Activated naive CD4-positive, alpha-beta T cell treated with anti-CD3 and anti-CD28 coated beads, Interleukin-2, amount 50 U/mL, for 16 hours (primary cell): ENCODE measurements at places on chromosomes 2 and 18.

DNA sequence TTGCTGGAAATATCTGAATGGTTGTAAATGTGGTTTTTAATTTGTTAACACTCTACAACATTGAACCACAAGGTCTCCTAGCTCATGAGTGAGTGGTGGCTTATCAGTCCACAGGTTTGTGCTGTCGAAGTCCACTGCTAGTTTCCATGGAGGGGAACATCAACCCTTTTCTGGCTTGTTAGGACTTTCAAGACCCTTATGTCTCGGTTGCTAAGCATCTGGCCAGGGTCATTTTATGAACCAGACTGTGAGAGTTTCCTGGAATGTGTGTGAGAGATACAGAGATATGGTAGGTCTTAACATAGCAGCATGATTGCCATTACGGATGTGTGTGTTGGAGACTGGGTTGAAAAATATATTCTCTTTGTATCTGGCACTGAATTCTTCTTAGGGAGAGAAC, 36.9 kb downstream of the KCNE4 start:
- no peak for DNase-seq

GRCh38 chr2:205712508-205712907, 30.2 kb downstream of the NRP2 start:
- no peak for DNase-seq

- no peak for DNase-seq
Measured at GRCh38 chr2:40321822-40322221, 130.1 kb downstream of the SLC8A1 start.

DNA sequence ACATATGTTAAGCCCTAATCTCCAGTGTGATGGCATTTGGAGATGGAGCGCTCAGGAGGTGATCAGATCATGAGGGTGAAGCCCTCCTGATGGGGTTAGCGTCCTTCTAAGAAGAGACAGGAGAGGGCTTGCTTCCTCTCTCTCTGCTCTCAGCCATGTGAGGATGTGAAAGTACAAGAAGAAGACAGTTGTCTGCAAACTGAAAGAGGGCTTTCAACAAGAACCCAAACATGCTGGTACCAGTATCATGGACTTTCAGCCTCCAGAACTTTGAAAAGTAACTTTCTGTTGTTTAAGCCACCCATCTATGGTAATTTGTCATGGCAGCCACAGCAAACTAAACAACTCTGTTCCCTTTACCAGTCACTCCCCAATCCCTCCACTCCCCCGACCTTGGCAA, 47.4 kb downstream of the CACNB4 start:
- DNase-seq = no peak

GRCh38 chr2:19810637-19811036, 91.1 kb downstream of the TTC32 start:
- DNase-seq = no peak

- DNase-seq = no peak
Measured at GRCh38 chr2:170156592-170156991, 21.4 kb upstream of the MYO3B start.

DNA sequence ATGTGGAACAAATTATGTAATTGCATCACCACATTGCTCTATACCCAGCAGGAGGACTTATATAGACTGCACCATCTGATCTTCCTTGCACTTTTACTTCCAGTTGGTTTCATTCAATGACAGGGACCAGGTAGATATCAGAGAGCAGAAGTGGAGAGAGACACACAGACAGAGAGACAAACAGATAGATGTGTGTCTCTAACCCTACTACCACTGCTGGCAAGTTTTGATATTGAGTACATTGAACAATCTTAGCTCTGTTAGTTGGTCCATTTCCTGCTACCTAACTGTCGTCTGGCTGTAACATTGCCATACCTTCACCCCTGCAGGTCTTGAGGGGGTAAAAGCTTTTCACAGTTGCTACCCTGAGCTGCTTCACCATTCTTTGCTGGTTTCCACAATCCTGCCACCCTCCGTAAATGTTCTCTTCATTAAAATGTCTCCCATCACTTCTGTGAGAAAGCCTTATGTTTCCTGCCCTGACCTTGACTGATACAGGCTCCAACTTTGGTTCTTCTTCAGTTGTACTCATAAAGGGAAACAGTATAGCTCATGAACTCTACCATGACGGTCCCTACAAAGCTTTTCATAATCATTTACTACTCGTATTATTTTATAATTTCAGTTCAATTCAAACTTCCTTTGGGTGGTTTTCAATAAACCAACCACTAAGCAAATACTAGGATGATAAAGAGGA, 62.3 kb upstream of the ITGA4 start:
- DNase-seq = no peak
